ENCODE measurements at places on chromosomes 6 and 20.
A peak's percentile ranks its signal among the peaks of the same experiment; 100 is the strongest.

DNA sequence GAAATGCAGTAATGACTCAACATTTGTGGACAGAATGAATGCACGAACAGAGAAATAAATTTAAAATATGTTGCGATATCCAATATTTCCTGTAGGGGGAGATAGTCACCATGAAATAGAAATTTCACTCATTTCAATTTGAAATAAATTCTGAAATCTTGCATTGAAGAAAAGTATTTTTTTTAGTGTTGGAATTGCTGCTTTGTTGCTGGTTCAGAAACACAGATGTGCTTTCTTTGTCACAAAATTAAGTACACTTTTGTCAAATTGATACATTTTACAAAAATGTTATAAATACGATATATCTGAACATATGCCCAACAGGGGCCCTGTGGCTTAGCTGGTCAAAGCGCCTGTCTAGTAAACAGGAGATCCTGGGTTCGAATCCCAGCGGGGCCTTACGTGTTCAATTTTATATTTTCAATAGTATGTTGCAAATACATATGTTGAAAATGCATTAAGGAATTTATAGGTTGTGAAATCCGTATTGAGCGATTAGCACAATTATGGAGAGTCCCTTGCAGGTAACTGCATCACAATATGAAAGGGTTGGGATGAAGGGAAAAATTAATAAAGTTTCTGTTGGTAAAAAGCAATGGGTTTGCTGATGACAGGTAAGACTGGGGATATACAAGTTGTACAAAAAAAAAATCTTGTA, 85.4 kb upstream of the PRSS16 start:
- peak; percentile 42 for DNase-seq

DNA sequence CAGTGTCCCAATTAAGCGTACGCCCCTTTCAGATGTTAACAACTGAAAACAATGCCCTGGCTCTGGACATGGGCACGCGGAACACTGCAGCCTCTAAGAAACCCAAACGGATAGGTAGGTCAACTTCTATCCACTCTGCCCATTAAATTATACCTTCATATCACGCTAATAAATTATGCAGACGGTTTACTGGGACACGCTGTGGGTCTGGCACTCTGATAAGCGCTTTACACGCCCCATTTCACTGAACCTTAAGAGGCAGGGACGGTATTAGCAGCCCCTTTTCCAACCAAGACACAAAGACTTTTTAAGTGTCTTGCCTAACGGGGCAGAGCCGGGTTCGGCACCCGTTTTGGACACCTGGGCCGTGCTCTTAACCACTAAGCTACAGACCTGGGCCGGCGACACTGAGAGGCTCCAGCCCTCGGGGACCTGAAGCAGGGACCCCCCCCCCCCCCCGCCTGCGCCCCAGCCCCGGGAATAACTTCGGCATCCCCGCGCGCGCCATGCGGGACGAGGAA, 744 bp downstream of the STAU1 start:
- peak; percentile 23 for DNase-seq

GRCh38 chr6:100136590-100136989, 142.6 kb upstream of the MCHR2 start:
- DNase-seq = no peak

DNA sequence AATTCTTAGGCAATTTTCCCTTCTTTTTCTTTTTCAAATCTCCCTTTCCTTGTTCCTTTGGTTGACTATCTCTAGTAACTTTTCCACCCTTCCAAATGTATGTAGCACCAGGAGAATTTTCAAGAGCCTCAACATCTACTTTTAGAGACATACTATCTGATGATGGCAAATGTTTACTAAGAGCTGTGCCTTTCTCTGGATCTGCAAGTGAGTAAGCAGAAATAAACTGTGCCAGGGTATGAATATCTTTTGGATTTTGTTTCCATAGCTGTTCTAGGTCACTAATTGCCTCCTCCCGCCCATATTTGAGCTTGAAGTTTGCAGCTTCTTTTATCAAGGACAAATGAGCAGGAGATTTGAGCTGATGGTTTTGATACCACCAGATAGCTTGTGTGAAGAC, 69.5 kb downstream of the GTF2H5 start:
- no peak for DNase-seq

DNA sequence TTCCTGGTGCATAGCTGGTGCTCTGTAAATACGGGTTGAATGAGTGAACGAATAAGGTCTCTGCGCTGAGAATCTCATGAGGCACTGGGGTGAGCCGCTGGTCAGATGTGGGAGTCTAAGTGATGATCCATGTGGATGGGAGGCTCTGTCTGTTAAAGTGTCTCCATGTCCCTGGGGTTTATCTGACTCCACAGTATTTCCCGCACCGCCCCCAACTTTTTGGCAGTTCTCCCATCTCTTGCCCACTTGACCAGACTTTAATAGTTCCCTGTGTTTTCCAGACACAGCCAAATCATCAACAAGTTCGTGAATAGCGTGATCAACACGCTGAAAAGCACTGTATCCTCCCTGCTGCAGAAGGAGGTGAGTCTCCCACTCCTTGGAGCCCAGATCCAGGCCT, 9.9 kb downstream of the BPIFA2 start:
- DNase-seq = no peak

GRCh38 chr20:309306-309840, 12.0 kb downstream of the ZCCHC3 start:
- DNase-seq = no peak

DNA sequence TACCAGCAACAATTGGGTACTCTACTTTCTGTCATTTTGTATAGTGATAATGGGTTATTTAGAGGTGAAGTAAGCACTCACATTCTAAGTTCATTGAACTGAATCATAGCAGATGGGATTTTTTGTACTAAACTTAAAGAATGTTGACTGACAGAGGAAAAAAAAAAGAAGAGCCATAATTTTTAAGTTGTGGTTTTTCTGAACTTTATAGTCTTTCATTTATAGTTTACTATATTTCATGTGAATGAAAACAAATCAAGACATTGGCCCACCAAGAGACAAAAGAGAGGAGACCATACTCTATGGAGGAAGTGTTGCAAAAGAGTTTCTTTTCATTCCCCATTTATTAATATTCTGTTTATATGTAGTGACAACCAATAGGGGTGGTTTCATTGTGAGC, 685.7 kb downstream of the BCKDHB start:
- no peak for DNase-seq

- no peak for DNase-seq
These were observed 1567.2 kb upstream of the DEFB115 start for GRCh38 chr20:29690274-29690673.

DNA sequence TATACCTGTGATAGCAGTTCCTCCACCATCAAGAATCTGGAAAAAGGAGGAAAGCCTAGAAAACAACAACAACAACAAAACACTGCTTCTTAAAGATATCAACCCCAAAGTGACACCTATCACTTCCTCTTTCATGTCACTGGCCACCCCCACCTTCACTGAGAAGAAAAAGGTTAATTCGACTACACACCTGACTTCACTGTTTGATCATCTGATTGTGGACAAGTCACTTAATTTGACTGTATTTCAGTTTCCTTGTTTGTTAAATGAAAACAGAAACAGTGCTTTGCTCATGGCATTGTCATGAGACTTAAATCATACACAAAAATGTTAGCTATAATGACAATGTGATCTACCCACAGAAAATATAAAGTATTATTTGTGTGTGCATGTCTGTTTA, 280.6 kb upstream of the SULF2 start:
- no peak for DNase-seq

DNA sequence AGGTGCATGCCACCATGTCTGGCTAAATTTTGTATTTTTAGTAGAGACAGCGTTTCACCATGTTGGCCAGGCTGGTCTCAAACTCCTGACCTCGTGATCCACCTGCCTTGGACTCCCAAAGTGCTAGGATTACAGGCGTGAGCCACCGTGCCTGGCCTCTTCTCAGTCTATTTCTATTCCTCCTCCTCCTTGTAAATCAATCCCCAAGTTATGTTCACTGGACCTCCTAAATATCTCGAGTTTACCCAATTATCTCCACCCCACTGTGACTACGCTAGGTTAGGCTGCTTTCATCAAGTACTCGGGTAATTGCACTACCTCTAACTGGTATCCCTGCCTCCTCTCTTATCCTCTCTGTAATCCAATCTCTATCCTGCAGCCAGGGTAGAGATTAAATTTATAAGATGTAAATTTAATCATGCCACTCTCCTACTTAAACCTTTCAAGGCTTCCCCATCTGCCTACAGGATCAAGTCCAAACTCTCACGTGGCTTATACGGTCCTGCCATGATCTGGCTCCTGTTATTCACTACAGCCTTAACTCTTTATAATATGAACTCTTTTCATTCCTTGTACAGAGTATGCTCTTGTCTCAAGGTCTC, 837 bp upstream of the MAD2L1BP start:
- DNase-seq = no peak

GRCh38 chr6:35299674-35300073, 2.1 kb downstream of the DEF6 start:
- peak; percentile 31 for DNase-seq

DNA sequence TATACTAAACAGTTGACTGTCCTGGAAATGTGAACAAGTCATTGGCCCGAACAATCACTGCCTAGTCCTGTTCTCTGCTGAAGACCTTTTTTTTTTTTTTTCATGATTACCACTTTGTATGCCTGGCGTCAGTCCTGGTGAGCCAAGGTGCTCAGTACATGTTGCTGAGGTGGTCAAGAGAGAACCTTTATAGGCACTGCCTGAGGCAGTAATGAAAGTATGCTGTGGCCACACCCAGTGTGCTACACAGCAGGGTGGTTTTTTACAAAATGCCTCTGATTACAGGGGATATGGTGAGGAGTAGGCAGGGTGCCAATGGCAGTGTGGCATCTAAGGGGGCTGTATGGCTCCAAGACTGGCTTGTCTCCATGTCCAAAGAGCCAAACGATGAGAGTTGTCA, 135.1 kb upstream of the ENPP5 start:
- no peak for DNase-seq

- DNase-seq = no peak
These were observed 505.3 kb upstream of the JAG1 start for GRCh38 chr20:11178946-11179654.

DNA sequence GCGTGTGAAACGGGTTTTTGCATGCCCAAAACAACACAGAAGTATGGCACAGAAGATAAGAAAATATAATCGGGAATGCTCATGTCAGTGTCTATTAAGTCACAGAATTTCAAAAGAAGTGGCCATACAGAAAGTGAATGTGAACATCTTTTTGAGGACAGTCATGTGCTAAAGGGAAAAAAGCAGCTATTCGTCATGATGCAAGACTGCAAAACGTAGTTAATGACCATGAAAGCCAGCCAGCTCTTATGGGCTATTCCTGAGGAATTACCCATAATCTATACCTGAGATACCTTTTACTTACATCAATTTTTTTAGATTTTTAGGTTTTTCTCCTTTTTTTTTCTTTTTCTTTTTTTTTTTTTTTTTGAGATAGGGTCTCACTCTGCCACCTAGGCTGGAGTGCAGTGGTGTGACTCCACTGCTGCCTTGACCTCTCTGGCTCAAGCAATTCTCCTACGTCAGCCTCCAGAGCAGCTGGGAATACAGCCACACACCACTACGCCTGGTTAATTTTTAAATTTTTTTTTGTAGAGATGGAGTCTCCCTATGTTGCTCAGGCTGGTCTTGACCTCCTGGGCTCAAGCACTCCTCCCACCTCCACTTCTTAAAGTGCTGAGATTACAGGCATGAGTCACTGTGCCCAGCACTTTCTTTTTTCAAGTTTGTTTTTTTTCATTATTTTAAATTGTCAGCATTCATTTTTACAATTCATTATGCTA, 18.1 kb upstream of the ZBP1 start:
- no peak for DNase-seq

GRCh38 chr6:108750801-108751200, 97.4 kb upstream of the ARMC2 start:
- DNase-seq = no peak

DNA sequence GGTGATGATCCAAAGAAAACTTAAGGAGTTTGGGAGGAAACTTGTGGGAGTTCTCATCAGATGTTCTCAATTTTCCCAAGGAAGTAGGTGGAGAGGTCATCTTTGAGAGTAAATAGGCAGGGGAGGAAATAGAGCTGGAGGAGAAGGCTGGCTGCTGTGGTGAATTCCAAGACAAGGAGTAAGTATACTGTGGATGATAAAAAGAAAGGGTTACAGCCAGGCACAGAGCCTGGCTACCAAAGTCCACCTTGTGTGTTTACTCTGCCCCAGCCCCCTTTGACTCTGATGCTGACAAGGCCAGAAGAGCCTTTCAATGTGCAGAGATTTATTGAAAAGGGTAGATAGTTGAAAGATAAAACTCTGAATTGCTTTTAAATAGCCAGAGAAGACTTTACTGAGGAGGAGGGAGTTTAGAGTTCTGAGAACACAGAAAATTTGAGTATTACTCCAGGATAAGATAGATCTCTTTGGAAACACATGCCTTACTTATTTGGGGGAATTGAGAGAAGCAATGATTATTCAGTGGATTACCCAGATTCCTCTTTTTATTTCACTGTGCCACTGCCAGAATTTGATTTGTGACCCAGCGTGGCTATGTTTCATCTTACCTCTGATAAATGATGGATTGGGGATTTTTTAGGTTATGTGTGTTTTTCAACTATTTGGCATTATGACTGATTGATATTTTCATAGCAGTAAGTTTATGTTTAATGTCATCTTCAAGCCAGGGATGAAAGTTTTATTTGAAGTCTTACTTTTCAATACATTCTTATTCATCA, 182.6 kb upstream of the JAG1 start:
- DNase-seq = no peak

- DNase-seq = no peak
These were observed 178.0 kb downstream of the ATXN1 start for GRCh38 chr6:16583144-16583762.

DNA sequence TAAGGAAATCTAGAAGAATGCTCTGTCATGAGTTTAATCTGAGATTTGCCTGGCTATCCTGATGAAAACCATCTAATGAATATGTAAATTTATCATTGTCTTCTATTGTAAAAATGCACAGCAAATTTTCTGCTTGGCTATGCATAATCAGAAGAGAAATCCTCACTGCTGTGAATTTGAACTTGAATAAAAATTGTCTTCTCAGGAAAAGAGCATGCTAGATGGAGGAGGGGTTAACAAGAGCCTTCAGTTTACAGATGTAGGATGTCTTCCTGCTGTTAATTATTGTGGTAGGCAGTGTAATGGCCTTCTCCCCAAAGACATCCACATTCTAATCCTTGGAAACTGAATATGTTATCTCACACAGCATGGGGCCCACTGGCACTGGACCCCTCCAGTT, 45.8 kb downstream of the ANKEF1 start:
- DNase-seq = no peak

- DNase-seq = peak; percentile 76
These were observed 679.5 kb upstream of the NRSN1 start for GRCh38 chr6:23446469-23446967.

- peak; percentile 60 for DNase-seq
These were observed 142.1 kb upstream of the SHLD1 start for GRCh38 chr20:5608104-5608441.

GRCh38 chr6:38774929-38775707, 60.0 kb downstream of the DNAH8 start:
- DNase-seq = no peak

Data from muscle of back (tissue), 13 donors.